ENCODE measurements at places on chromosomes 5 and 9.

GRCh38 chr5:134590992-134591659 is 41.5 kb downstream of the SAR1B start:
- no peak for DNase-seq

- DNase-seq: no peak
Measured at GRCh38 chr9:88312045-88312444, 76.2 kb upstream of the SPIN1 start.

DNA sequence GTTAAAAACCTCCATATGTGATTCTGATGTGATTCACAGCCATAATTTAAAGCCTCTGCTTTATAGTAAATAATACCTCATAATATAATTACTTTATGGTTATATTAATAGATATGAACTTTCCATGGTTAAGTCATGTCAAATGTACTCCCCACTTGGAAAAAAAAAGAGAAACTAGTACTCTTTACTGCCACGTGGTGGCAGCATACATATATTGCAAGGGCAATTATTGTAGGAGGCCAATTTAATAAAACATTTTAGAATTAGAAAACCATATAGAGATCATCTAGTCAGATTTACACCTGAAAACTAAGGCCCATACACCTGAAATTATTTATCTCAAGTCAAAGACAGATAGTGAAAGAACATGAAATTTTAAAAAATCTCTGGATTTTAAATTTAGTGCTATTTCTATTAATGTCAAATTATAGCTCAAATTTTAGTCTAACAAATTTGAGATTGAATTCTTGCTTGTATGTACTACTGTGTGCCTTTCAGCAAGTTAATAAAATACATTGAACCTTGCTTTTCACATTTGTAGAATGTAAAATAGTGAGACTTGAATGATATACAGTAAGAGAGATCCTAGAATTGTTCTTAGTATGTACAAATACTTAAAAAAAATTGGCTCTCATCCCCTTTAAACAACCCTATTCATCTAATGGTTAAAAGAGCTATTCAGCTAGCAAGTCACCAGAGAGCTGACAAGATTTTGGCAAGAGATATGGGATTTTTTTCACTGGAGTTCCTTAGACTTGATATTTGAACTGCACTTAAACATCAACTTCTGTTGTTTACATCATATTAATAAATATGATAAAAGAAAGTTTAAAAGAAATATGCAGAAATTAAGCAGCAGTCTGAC is 603.8 kb downstream of the TLE4 start:
- DNase-seq: no peak

- no peak for DNase-seq
Measured at GRCh38 chr9:119781886-119782285, 412.7 kb upstream of the BRINP1 start.

DNA sequence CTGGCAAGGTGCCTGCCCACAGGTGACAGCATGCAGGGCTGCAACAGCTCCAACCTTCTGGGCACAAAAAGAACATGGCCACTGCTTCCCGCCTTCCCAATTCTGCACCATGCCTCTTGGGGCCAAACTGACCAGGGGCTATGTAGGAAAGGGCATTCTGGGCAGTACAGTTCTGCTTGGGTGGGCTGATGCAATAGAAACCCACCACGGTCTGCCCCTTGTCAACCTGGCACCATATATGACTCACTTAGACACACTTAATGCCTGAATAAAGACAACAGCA is 40.2 kb upstream of the FCN1 start:
- no peak for DNase-seq

DNA sequence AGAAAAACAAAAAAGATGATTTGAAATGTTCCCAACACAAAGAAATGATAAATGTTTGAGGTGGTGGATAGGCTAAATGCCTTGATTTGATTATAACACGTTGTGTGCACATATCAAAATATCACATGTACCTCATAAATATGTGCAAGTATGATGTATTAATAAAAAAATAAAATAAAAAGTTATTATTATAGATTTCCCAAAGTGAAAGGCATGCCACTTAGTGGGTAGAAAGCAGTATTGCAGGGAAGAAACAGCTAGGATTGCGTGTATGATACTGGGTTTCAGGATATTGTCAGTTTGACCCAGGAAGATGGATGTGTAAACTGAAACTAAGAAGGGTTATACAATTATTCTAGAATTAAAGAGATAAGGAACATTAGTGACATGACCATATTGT is 3.6 kb upstream of the TMEM38B start:
- DNase-seq: no peak

DNA sequence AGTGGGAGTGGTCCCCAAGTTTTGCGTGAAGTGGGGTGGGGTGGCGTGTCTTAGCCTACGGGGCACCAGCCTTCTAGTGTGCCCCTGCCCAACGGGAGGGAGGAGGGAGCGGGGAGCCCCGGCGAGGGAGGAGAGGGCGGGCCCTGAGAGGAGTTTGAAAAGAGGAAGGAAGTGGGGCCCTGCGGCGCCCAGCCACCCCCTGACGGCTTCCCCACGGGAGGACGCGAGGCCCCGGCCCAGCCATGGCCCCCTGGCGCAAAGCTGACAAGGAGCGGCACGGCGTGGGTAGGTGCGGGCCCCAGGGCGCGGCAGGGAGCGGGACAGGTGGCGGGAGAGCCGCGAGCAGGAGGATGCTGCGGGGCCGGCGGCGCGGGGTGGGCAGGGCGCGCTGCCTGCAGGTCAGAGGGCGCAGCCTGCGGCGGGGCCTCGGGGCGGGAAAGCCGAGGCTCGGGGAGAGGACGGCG is at the start of gene DOCK2:
TSS of gene DOCK2 (plus strand) at position 191 of the 464 bp plus-strand sequence. CDS start at position 243, 52 bp downstream.
- no peak for DNase-seq

- no peak for DNase-seq
Measured at GRCh38 chr5:159186319-159186718, 23.0 kb downstream of the RNF145 start.

- DNase-seq: no peak
Measured at GRCh38 chr9:129630967-129631673, 5.2 kb downstream of the NTMT1 start.

DNA sequence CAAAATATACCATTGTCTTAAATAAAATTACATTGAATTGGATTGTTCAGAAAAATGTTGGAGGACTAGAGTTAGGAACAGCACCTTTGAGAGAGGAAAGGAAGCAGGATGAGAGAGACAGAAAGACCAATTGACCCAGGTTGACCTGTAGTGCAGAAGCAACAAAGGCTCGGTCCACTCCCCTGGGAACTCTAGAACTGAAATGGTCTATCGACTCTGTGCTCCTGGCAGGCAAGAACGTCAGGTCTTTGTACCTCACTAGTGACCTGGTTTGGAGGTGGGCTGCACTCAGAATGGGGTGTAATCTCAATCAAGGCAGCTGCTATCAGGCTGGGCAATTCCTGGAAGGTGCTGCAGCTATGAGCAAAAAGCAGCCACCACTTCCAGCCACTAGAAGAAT is 110.8 kb downstream of the FAM174A start:
- no peak for DNase-seq

DNA sequence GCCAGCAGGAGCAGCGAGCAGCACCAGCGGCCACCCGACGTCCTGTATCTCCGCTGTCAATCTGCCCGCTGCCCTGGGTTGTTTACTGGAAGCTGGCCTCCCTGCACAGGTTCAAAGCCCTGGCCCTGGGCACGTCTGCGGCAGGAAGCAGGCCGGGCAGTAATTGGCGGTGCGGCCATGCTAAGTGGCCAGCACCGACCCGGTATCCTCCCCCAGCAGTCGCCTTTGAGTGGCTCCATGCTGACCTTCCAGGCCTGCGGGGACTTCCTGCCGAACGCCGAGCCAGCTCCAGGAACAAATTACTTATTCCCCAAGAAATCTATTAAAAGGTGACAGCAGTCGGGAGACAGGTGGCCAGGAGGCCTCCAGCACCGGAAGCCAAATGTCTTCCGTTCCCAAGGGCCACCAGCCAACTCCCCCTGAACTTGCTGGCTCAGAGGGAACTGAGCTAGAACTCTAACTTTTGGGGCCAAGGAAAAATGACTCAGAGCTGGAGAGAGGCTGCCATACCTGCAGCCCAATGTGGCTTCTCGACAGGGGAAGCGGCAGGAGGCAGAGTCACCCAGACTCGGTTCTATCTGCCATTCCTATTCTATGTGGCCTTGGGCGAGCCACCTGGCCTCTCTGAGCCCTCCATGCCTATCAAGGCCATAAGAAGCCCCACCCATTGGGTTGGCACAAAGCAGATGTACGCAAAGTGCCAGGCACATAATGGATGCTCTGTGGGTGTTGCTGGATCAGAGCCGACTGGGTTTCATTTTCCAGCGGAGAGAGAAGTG is 13.7 kb upstream of the PSMB7 start:
- no peak for DNase-seq

- DNase-seq: no peak
Measured at GRCh38 chr9:72627147-72627546, 105.7 kb downstream of the TMC1 start.

- no peak for DNase-seq
Measured at GRCh38 chr5:58127255-58128220, 332.3 kb downstream of the PLK2 start.

DNA sequence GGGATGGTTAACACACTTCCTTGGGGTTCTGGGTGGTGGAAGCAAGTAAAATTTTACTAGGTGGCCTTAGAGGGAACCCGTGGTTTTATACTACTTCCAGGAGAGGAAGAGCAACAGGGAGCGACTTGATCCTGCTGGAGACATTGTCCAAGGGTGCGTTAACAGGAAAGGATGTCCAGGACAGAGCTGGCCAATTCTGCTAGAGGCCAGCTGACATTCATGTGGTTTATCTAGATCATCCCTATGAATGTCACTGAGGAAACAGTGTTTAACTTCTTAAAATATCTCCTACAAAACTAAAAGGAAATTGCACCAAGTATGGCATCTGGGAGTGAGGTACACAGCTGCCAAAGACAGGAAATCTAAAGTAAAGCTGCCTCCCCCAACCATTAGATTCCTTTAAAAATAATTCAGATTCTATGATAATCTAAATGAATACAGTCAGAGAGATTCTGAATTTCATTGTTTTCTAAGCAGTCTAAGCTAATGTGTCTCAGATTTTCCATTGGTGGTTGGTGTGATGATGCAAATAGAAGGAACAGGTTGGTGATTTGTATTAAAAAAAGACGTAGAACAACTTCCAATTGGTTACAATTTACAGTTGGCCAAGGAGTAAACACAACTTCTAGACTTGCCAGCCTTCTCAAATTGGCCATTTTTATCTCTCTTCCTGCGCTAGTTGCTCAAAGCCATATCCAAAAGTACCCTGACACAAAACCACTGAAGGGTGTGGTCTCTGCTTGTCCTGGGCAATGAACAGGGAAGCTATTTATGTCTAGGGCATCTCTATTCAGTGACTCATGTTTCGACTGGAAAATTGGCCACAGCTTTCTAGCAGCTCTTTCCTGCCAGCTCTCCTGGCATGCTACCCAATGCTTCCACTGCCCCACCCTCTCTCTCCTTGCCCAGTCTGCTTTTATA is 574.7 kb upstream of the MEF2C start:
- peak; percentile 17 for DNase-seq

DNA sequence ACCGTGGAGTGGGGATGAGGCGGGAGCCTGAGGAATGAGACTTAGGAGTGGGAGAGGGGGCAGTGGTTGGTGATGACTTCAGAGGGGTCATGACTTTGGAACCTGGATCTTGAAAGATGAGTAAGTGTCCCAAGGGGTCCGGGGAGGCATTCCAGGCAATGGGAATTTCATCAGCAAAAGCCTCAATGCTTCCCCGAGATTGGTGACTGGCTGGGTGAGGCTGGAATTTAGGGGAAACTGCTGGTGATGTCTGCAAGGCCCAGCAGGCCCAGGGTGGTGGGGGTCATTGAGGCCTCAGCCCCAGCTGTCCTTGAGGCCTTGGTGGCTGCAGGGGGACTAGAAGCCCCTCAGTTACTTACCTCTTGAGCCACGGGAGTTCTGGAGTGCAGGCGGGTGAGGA is 7.5 kb downstream of the NDST1 start:
- DNase-seq: no peak

DNA sequence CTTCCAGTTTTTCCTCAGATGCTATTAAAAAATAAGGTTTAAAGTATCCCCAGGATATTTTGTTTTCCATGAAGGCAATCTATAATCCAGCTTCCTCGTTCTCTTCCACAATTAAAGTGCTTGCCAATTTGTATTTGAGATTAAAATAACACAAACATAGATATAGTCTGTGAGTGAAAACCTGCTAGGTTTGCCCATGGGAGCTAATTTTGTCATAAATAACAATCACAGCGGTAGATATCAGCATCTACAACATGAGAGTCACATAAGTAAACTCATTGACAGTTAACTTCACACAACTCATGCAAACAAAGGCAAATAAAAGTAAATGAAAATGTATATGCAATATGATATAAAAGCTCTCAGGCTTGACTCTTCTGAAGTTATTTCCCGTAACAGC is 29.2 kb upstream of the RASGRF2 start:
- no peak for DNase-seq
